ENCODE measurements at places on chromosomes 1 and 21.

DNA sequence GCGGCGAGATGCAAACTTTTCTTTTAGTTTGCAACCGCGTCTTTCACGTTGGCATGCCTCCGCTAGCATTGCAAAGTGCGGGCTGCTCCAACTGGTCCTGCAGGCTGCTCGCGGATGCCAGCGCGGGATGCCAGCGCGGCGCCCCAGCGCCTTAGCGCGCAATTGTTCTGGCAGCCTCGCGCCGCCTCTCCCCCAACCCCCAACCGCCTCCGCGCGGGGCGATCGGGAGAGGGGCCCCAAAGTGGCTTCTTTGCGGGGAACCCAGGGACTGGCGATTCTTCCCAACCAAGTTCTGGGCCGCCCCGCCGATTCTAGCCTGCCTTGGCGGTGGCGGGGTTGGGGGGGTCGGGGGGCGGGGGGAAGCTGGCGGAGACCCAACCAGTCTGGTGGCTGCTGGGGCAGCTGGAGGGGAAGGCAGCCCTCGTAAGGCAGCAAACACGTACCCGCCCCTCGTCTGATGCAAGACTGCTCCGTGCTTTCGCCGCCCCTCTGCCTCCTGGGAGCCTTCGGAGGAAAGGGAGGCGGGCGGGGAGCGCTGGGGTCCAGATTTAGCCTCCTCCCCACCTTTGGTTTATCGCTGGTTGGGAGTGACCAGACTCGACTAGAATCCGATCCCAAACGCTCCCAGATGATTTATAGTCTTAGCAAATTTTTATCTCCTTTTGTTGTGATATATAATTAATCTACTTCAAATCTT is 756 bp downstream of the PHGDH start:
- no peak for DNase-seq

- no peak for DNase-seq
Observed at GRCh38 chr1:214621236-214621635, 18.2 kb downstream of the CENPF start.

GRCh38 chr21:18887922-18888602 is 484.5 kb upstream of the TMPRSS15 start:
- DNase-seq: no peak

DNA sequence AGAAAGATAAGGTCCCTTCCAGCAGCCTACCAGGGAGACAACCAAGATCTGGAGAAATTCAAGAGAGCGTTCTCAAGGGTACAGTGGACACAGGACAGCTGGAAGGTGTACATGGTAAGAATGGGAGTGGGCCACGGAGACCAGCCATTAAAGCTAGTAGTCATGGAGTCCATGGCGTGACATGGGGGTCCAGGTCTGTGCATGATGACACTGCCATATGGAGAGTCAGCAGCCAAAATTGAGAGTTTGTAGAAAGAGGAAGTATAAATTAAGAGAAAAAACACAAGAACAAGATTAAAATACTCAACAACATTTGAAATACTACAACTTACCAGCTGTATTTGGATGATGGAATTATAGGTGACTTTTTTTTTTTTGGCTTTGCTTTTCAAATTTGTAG is 7.9 kb upstream of the LORICRIN start:
- DNase-seq: no peak

DNA sequence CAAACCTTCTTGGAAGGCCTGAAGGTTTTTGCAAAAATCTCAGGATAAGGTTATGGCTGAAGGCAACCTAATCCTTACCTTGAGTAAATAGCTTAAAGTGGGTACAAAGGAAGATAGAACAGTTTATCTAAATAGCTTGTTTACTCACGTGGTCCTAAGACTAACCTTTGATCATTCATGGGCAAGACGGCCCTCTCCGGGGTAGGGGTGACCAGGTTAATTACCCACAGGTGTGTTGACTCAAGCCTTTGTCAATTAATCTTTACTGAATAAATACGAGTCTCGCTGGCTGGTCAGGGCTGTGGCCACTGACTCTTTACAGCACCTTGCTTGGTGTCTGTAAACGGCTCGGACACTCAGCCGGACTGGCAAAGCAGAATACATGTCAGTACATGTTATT is 10.8 kb downstream of the AADACL4 start:
- no peak for DNase-seq

DNA sequence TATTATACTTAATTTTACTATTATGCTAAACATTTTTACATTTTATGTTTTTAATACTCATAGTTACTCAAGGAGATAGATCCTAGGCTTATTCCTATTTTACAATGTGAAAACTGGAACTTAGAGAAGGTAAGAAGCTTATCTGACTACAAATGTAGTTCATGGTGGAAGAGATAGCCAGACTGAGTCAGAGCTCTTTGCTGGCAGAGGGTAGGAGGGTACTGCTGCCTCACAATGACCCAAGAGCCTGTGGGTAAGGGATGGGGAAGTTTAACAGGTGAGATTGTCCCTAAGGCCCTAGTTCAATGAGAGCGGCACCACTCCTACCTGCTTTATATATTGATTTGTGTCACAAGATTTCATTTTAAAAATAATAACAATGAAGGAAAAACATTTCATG is 34.1 kb upstream of the NEK7 start:
- DNase-seq: no peak

GRCh38 chr1:21451212-21451611 is 11.3 kb downstream of the NBPF3 start:
- DNase-seq: no peak

GRCh38 chr1:193184776-193185175 is 1.6 kb downstream of the B3GALT2 start:
- DNase-seq: no peak

- DNase-seq: no peak
Observed at GRCh38 chr21:15964236-15964855, 234.6 kb downstream of the USP25 start.

- no peak for DNase-seq
Observed at GRCh38 chr1:97093741-97094140, 372.2 kb downstream of the PTBP2 start.

- DNase-seq: no peak
Observed at GRCh38 chr1:4634793-4635406, 19.5 kb upstream of the AJAP1 start.

DNA sequence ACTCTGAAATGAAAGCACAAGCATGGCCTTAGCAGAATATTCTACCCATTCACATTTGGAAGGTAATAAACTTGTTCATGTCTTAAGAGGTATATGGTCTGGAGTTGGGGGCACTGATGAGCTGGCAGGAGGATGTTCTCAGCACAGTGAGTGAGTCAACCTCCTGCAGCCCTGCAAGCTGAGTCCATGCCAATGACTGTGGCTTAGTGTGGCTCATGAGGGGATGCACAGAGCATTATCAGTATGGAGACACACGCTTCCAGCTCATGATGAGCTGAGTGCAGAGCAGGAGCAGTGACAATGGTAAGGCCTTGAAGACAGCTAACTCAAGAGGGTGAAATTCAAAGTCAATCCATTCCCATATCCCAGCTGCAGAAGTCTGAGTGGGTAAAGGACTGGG is 102.3 kb downstream of the TNFSF18 start:
- no peak for DNase-seq

GRCh38 chr1:245704341-245704740 is 549.6 kb downstream of the KIF26B start:
- no peak for DNase-seq

DNA sequence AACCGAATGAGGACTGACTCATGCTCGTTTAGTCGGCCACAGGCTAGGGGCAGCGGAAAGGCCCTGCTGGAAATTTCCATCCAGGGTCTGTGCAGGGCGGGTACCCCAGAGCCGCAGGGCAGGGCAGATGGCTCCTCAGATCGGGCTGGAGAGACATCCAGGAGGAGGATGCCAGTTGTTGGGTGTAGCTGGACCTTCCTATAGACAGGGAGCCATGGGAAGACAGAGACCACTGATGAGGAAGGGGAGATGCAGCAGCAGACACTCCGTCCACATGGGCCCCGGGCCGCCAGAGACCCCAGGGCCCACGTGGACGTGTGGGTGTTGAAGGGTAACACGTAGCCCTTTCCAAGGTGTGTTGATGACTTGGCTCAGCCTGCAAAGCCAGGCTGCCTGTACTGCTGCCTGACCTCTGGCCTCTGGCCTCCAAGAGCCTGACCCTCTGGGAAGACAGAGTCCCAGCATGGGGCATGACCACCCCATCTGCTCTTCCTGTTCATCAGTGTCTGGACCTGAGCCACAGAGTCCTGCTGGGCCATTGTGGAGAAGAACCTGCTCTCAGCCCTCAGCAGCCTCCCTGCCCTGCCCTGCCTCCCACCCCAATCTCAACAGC is 4.8 kb downstream of the GNG4 start:
- no peak for DNase-seq

DNA sequence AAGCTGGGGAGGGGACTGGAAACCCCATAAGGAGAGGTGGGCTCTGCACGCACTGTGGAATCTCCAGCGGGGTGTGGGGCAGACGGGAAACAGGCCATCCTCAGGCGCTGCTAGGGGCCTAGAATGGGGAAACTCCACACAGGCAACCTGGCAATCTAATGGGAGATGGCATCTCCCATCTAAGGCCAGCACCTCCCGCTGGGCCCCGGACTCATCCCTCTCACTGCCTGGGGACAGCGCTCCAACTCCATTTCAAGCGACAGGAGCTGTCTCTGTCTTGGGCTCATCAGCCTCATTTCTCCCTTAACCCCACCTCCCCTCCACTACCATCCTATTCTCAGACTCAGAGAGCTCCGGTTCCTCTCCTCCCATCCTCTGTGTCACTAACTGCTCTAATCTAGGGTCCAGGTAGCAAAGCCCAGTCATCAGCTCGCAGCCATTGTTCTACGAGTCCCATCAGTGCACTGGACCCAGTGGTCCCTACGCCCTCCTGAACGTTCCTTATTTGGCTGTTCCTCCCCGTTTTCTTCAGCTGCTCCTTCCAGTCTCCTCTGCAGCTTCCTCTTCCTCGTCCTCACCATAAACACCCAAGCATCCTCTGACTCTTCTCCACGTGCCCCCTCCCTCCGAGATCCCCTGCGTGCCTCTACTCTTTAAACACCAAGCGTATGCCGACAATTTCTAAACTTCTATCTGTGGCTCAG is 93.4 kb upstream of the CASZ1 start:
- DNase-seq: no peak

- no peak for DNase-seq
Observed at GRCh38 chr1:183589874-183590243, 400 bp downstream of the NCF2 start.

- DNase-seq: no peak
Observed at GRCh38 chr1:155191904-155192303, 15.8 kb downstream of the THBS3 start.

DNA sequence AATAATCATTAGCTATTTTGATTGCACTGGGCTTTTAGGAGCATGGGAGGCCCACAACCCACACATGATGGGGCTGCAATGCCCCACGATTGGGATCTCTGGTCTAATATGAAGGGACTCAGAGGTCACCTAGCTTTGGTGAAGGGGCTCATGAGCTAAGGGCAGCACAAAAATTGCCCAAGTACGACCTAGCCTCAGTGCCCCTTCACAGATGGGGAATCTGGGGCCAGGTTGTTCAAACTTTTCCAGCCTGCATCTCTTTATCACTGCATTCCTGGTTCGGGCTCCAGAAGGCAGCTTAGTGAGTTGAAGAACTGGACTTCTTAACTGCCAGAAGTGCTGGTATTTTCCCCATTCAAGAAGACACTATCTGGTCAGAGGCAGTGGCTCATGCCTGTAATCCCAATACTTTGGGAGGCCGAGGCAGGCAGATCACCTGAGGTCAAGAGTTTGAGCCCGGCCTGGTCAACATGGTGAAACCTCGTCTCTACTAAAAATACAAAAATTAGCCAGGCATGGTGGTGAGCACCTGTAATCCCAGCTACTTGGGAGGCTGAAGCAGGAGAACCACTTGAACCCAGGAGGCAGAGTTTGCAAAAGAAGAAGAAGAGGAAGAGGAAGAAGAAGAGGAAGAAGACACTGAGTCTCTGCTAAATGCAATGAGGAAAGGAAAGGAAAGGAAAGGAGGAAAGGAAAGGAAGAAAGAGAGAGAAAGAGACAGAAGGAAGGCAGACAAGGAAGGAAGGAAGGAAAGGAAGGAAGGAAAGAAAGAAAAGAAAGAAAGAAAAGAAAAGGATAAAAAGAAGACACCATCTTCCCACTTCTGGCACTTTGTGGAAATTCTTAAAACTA is 258.5 kb upstream of the IRF2BP2 start:
- no peak for DNase-seq

GRCh38 chr1:58778385-58779000 is 5.4 kb downstream of the JUN start:
- no peak for DNase-seq

DNA sequence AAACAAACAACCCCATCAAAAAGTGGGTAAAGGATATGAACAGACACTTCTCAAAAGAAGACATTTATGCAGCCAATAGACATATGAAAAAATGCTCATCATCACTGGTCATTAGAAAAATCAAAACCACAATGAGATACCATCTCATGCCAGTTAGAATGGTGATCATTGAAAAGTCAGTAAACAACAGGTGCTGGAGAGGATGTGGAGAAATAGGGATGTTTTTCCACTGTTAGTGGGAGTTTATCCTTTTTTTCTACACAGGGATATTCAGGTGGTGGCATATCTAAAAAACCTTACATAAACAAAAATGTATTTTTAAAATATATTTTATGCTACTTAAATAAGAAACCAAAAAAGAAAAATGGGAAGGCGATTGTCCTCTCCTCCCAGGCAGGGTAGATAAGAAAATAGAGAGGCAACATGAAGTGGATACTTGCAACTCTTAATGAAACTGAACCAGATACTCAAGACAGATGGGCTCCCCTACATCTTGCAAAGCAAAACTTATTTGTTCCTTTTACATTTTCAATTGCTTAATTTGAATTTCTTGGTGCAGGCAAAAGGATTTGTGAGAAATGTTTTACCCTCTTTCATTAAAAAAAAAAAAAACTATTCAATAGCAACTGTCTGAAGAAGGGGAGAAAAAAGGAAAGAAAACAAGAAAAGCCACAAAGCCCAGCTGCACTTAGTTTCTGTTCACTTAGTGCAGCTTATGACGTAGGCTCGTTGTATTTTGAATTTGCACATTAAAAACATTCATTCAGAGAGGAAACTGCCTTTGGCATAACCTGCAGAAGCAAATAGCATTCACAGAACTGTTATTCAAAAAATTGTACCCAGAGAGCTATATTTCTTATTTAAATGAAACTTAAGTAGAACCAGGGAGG is 36.9 kb upstream of the RGS1 start:
- DNase-seq: no peak

GRCh38 chr1:92210701-92211100 is 7.0 kb upstream of the C1orf146 start:
- no peak for DNase-seq
